ENCODE measurements at places on chromosomes 2 and 18. TPM values are rescaled to one million over a fixed set of nuclear protein-coding genes. Genes with fewer than 3 reads are reported as not detected.

MCEE gene
- total RNA-seq: 13.6 TPM

CDK5R2 gene
- not detected for total RNA-seq

MRO gene
- total RNA-seq: not detected

CDKL4 gene
- total RNA-seq: 0.16 TPM

UGT1A4 gene
- not detected for total RNA-seq

LIMS4 gene
- total RNA-seq: 0.16 TPM

CNOT9 gene
- total RNA-seq: 100 TPM

REG1A gene
- not detected for total RNA-seq

COMMD1 gene
- total RNA-seq: 29.3 TPM

GALNT5 gene
- total RNA-seq: 0.04 TPM

KLHL41 gene
- not detected for total RNA-seq

DOCK10 gene
- 177 TPM for total RNA-seq

Measured in activated CD4-positive, alpha-beta T cell treated with anti-CD3 and anti-CD28 coated beads for 36 hours (primary cell).